ENCODE measurements at places on chromosomes 5 and 9.
A peak's percentile ranks its signal among the peaks of the same experiment; 100 is the strongest.

- no peak for DNase-seq
Measured at GRCh38 chr5:554284-554988, 30.2 kb upstream of the SLC9A3 start.

GRCh38 chr9:136117916-136118319 is 757 bp downstream of the TMEM250 start:
- DNase-seq = no peak

DNA sequence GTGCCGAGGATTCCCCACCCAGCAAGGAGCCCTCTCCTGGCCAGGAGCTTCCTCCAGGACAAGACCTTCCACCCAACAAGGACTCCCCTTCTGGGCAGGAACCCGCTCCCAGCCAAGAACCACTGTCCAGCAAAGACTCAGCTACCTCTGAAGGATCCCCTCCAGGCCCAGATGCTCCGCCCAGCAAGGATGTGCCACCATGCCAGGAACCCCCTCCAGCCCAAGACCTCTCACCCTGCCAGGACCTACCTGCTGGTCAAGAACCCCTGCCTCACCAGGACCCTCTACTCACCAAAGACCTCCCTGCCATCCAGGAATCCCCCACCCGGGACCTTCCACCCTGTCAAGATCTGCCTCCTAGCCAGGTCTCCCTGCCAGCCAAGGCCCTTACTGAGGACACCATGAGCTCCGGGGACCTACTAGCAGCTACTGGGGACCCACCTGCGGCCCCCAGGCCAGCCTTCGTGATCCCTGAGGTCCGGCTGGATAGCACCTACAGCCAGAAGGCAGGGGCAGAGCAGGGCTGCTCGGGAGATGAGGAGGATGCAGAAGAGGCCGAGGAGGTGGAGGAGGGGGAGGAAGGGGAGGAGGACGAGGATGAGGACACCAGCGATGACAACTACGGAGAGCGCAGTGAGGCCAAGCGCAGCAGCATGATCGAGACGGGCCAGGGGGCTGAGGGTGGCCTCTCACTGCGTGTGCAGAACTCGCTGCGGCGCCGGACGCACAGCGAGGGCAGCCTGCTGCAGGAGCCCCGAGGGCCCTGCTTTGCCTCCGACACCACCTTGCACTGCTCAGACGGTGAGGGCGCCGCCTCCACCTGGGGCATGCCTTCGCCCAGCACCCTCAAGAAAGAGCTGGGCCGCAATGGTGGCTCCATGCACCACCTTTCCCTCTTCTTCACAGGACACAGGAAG is 120.2 kb downstream of the RGS3 start:
- no peak for DNase-seq

GRCh38 chr5:59275170-59275509 is 618.4 kb downstream of the PDE4D start:
- no peak for DNase-seq

DNA sequence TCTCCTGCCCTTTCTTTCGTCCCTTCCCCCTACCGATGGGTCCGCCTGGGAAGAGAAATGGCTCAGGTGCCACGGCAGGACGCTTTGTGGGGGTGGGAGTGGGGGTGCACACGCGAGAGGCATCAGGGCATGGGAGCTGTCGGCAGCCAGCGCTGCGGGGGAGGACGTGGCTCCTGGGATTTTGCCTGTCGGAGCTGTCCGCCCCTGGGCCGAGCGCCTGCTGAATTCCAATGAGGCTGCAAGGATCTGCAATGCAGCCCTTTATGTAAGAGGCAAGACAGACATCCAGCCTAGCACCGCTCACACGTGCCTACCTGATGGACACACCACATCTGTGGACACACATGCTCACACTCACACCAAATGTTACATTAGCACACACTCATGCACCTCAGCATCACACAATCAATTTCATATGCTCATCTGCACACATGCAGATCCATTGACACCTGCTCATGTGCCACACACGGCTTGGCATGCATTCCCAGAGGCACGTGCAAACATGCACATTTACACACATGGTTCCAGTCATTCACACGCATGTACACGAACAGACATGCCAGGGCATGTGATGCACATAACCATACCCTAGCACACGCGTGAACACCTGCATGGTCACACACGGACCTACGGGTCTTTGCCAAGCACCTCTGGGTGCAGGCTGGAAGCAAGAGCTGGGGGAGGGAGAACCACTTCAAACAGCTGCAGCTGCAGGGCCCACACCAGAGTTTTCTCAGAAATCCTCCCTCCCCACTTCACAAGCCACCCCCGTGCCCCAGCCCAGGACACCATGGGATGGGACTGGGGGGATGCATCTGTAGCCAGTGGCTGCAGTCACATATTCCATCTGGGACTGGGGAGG is 1.4 kb downstream of the GRIN1 start:
- DNase-seq = no peak

DNA sequence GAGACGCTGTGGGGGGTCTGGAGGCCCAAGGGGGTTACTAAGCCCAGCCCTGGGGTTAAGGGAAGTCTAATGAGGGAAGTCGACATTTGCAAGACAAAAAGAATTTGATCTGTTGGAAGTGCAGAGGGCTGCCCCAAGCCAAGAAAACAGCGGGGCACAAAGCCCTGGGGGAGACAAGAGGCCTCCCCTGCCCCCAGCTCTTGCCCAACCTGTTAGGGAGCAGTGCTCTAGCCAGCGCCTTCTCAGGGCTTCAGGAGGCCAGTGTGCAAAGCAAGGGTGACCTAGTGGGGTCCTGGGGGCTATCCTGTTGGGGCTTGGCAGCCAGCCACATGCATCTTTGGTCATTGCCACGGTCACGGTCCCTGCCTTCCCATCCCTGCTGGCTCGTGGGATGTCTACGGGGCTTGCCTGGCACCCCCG is 25.2 kb downstream of the GFI1B start:
- DNase-seq = no peak

- DNase-seq = no peak
Measured at GRCh38 chr9:33939924-33940874, 108.5 kb downstream of the UBAP2 start.

DNA sequence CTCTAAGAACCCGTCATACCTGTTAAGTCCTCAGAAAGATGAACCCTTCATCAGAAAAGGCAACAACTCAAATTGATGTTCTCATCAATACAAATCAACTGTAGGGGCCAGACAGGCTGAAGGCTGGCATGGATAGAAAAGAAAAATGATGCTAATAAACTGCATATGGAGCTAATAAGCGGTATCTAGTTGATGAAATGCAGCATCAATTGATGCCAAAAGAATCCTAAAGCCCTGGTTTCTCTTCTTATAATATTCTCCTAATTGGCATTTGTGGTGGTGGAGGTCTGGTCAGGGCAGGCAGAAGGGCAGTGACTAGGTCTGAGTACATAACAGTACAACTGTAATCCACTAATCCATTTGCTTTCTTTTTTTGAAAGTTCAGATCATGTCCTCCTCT is 322.5 kb downstream of the SPOCK1 start:
- no peak for DNase-seq

GRCh38 chr9:125746774-125747052 is 460 bp upstream of the PBX3 start:
- no peak for DNase-seq

DNA sequence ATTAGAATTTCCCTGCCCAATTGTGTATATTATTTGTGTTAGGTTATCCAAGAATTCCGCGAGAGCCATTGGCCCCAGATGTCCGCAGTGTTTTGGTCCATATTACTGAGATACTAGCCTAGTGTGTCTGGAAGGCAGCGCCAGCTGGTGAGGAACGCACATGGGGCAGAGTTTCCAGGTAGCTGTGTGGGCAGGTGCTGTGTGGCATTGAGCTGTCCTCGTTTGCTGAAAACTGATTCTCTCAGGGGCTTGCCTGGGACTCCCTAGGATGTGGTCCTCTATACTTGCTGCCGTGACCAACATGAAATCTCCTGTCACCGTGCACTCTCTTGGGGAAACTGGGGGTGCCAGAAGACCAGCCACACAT is 288.7 kb downstream of the FANCC start:
- no peak for DNase-seq

GRCh38 chr5:156367597-156367996 is 40.6 kb downstream of the SGCD start:
- DNase-seq = peak; percentile 40

DNA sequence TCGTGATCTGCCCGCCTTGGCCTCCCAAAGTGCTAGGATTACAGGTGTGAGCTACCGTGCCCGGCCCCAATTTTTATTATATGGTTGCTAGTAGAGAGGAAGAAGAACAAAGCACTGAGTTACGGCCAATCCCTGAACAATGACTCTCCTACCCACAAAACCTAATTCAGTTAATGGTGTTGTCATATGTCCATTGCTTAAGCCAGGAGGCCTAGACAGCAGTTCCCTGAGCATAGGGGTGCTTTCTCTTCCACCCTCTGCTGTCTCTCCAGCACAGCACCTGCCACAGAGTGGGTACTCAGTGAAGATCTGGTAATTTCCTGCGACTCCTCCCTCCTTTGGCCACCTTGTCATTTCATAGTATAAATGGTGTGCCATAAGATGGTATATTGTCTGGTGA is 21.4 kb upstream of the LTC4S start:
- DNase-seq = no peak

- no peak for DNase-seq
Measured at GRCh38 chr5:159061834-159062474, 37.8 kb downstream of the EBF1 start.

DNA sequence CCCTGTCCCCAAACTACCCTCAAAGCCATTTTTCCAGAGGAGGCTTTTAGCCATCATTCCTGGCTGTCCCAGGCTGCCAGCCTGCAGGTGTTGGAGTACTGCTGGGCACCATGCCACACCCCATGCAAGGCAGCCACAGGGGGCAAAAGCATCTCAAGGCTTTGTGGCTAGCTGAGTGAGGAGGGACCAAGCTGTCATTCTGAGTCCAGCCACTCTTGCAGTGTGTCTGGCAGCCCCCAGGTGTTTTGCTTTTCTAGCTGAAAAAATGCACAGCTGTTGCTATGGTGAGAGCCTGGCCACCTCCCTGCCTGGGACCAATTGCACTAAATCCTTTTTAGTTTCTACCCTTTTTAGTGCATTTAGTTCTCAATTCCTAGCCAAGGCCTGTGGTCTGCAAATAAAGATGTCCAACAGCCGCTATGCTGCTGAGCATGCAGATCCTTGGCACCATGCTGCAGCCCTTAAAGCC is 50.4 kb upstream of the PTGS1 start:
- DNase-seq = no peak

GRCh38 chr9:123798195-123798594 is 131.7 kb downstream of the DENND1A start:
- DNase-seq = no peak

DNA sequence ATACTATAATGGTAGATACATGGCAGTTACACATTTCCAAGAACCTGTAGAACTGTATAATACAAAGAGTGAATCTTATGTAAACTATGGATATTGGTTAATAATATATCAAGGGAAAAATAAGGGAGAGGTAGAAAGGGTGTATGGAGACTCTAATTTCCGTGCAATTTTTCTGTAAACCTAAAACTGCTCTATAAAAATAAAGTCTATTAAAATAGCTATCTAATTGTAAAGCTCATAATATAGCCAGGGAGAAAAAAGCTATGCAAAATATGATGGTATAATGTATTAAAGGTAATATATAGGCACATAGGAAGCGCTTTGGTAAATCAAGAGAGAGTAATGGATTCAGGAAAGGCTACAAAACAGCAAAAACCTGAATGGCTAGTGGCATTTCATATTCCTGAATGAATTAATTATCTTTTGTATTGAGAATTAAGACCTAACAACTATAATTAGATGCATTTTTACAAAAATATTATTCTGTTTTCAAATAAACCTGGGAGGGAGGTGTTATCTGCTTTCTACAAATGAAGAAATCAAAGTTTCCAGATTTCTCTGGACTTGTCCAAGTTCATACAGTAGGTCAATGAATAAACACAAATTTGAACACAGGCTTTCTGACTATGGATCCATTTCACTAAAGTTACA is 22.8 kb downstream of the ANXA1 start:
- DNase-seq = no peak

DNA sequence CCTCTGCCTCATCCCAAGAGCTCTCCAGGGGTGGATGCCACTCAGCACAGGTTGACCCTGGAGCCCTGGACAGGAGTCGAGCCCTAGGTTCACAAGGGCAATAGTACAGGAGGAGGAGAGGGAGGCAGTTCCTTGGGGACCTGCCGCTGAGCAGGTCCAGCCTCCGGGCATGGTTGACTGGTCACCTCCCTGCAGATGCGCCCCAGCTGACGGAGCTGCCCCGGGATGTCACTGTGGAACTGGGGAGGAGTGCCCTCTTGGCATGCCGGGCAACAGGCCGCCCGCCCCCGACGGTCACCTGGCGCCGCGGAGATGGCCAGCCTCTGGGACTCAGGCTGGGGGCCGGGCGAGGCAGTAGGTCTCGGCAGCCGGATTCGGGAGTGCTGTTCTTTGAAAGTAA is 53.7 kb downstream of the HMCN2 start:
- no peak for DNase-seq

- no peak for DNase-seq
Measured at GRCh38 chr9:114488398-114489129, 16.7 kb downstream of the WHRN start.

- DNase-seq = no peak
Measured at GRCh38 chr9:112487799-112488340, 1.2 kb downstream of the KIAA1958 start.

DNA sequence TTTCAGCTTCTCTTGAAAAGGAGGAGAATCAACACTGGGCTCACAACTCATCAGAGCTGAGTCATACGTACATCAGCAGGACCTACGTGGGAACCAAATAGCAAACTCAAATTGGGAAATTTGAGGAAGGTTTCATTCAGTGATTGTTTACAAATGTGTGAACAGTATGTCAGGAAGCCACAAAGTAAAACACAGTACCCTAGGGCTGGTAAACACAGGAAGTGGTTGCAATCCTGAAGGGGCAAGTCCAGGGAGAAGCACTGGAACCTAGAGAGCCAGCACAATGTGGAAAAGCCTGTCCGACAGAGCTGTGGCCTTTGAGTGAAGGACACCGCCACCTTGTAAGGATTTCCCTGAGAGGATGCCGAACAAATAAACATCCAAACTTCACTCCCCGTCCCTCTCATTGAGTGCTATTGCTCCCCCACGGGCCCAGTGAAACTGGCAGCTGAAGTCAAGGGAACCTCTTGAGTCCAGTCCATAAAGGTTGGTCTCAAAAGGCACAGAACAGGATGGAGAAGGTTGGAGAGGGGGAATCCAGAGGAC is 26.7 kb upstream of the RICTOR start:
- DNase-seq = peak; percentile 99

- peak; percentile 23 for DNase-seq
Measured at GRCh38 chr5:142674531-142675469, 11.1 kb downstream of the FGF1 start.

DNA sequence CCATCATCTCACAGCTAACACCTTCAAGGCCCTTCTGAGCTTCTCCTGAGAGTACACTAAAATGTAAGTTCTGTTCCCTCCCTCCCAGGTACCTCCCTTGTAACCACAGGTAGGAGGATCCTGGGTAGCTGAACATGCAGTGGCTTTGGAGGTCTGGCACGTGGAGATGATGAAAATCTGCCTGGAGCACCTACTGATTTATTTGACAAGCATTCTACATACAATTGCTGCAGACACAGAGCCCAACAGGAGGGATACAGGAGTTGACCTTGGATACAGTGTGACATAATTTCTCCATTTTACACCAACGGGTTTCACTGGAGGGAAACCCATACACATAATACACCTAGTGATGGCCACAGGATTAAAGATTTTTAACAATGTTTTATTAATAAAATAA is 478.7 kb downstream of the SEMA5A start:
- DNase-seq = no peak
